ENCODE measurements at places on chromosomes 16 and 17.

DNA sequence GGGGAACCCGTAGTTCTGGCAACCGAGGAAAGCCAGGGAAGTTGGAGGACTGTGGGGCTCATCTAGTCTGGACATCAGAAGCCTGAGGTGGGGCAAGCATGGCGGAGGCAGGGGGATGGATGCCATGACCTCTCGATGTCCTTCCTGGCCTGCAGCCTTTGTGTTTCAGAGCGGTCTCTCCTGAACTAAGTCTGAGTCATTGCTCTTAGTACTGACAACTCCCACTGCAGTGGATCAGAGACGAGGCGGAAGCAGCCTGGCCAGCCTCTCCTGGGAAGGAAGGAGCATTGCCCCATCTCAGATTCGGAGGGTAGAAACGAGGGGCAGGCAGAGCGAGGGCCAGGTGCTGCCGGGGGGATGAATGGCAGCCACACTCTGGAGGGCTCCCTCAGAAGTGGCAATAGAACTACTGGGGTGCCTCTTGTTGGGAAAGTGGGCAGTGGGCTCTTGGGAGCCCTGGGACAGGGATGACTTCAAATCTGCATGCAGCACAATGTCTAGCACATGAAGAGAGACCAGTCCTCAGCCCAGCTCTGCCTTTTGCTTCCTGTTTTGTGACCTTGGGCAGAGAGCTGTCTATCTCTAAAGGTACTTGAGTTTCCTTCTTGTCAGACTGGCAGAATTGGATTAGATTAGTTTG is 3.6 kb upstream of the STAC2 start:
- no peak for DNase-seq

DNA sequence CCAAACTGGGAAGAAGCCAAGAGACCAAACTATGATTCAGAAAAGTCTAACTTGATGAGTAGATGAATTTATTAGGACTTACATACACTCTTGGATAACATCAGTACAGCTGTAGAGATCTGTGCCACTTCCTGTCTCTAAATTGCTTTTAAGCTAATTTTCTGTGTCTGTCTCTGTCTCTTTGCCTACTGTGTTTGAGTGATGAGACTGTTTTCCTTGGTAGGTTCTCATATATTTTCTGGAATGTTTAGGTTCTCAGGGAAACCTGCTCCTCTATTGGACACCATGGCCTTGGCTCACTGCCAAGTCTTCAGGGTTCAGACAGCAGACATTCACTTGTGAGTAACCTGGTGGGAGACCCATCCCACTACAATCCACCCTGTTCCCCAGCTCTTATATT is 103.5 kb upstream of the KIF2B start:
- no peak for DNase-seq

DNA sequence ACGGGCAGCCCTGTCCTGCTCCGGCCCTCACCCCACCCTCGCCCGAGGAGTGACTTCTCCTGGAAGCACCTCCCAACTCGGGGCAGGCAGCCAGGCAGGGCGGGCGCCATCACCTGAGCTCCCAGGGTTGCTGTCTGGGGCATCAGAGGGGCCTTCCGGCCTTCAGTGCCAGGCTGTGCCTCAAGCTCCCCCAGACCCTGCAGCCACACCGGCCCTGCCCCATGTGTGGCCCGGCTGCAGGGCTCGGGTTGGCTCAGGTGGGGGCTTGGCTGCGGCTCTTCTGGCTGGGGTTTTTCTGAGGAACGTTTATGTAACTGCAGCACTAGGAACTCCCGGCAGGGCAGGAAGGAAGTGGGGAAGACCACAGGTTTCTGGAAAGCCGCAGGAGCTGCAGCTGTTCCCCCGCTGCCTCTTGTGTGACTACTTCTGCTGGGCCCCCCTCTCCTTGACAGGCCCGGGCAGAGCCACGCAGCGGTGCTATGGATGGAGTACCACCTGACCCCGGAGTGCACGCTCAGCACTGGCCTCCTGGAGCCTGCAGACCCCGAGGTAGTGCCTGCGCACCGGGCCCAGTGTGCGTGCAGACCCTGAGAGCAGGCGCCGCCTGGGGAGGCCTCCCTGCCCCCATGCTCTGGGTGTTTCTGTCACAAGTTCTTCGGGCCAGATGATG is 45.6 kb downstream of the PRMT7 start:
- DNase-seq = peak; percentile 78

- no peak for DNase-seq
Measured at GRCh38 chr16:35506018-35506897, 2046.8 kb downstream of the TP53TG3F start.

GRCh38 chr16:18018376-18018775 is 318.2 kb downstream of the NPIPA8 start:
- DNase-seq = no peak

DNA sequence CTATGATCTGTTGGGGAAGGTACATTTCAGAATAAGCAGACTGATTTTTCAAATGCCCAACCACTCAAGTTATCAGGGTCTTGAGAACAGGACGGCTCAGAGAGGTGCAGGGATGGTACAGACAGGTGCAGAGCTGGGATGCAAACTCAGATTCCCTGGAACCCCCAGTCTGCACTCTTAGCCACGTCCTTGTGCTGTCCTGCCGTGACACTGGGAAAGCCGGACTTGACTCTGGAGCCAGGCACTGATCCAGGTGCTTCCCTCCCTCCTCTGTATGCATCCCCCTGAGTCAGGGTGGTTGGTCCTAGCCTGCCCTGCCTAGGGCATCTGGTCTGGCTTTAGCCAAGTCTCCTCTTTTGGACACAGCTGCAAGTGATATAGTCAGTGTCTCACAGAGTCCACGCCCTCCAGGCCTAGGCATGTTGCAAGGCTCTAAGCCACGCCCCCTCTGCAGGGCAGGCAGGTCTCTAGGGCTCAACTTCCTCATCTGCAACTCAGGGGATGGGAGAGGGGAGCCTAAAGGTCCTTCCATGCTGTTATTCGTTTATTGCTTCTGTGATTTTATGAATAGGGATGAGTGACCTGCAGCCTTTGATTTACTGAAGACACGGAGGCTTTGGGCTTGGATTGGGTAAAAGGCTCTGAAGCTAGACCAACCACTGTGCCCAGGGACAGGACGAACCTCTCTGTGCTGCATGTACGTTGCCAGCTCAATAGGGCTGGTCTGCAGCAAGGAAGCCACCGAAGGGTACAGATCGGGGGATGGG is 97.3 kb downstream of the SDK2 start:
- peak; percentile 12 for DNase-seq

DNA sequence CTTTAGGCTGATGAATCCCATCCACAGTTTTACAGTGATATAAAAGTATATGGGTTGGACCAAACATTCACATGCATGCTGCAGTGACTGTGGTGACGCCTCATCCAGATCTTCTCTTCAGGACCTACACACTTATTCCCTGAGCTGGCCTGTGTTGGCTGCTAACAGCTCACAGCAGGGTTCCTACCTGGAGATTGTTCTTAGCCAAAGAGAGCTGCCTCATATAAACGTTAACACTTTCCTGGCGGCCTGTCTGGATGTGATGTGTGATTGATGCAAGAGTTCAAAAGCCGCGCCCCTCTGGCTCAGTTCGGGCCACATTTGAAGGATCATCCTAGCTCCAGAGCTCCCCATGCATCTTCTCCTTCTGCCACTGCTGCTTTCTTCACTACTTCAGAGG is 93.0 kb upstream of the NETO2 start:
- no peak for DNase-seq

DNA sequence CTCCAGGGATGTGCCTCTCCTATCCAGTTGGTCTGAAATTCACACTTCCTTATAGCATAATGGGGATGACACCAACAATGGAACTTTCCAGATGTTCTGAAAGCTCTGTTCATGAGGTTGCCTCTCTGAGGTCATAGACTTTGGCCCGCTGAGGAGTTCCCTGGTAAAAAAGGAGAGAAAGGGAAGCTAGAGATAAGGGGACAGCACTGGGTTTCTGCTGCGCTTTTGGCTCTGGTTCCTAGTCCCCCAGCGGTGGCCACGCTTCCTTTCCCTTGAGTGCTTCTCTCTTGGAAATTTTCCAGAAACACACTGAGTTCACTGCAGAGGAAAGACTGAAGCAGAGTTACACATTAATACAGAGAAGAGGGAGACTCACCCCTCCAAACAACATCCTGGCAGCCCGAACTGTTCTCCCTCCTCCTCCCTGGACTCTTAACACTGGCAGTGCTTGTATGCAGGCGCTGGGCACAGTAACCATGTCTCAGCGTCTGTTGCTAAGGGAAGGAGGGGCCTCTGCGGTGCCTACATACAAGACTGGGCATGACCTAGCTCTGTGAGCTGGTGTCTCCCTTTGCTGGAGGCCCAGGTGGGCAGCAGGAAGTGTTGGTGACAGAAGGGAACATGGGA is at the start of gene DNAH3:
Gene DNAH3 (minus strand): TSS at position 472 of the 627 bp plus-strand sequence. CDS start 527 bp downstream, outside the sequence.
- no peak for DNase-seq

- no peak for DNase-seq
Measured at GRCh38 chr16:49560004-49560830, 186.6 kb downstream of the C16orf78 start.

DNA sequence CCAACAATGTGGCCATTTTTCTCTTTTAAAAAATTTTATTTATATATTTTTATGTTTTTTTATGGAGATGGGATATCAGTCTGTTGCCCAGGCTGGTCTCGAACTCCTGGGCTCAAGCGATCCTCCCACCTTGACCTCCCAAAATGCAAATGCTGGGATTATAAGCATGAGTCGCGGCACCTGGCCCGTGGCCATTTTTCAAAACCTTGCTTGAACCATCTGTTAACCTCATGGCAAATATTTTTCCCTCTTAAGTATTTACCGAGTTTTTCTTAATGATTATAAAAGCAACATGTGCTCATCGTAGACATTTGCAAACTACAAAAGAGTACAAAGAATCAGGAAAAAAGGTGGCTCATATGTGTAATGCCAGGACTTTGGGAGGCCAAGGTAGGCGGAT is 127.6 kb downstream of the ABCC6 start:
- no peak for DNase-seq

DNA sequence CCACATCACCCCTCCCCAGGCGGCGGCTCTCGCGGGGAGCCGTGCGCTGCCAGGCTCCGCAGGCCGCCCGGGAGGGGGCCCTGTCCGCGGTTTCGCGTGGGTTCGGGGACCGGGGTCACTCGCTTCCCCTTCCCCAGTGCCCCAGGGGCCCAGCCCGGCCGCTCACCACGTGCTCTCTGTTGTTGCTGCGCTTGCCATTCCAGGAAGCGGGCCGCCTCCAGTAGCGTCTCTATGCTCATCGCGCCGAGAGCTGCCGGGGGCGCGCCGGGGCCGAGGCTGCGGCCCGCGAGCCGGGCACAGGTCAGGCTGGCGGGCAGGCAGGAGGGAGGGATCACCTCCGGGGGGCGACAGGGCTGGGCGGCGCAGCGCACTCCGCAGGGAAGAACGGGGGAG is 390 bp downstream of the MNT start:
- DNase-seq = peak; percentile 42

DNA sequence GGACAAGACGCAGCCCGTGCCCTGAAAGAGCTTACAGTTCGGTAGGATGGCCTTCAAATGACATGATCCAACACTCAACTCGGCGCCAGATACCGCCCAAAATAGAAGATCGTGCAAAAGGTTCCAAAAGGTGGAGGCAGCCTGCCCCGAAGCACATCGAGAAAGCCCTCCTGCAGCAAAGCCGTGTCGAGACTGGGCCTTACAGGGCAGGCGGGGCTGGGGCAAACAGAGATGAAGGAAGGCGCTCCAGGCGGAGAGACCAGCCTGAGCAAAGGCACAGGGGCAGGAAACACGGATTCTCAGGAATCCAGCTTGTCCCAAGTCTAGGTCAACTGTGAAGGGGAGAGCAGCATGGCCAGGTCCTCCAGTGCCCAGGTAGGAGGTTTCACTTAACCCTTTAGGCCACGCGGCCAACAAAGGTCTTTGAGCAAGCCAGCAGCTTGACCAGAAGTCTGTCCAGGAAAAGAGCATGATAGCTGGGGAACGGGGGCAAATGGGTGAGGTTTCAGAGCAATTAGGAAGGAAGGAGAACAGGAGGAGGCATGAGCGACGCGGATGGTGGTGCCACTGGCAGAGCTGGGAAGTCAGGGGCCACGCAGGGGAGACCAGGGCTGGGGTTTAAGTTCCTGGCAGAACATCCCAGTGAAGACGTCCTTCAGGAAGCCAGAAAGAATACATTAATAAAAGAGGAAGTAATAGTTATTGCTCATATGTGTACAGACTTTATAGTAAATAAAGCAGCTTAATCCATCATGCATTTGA is 21.2 kb upstream of the EIF1 start:
- DNase-seq = no peak

DNA sequence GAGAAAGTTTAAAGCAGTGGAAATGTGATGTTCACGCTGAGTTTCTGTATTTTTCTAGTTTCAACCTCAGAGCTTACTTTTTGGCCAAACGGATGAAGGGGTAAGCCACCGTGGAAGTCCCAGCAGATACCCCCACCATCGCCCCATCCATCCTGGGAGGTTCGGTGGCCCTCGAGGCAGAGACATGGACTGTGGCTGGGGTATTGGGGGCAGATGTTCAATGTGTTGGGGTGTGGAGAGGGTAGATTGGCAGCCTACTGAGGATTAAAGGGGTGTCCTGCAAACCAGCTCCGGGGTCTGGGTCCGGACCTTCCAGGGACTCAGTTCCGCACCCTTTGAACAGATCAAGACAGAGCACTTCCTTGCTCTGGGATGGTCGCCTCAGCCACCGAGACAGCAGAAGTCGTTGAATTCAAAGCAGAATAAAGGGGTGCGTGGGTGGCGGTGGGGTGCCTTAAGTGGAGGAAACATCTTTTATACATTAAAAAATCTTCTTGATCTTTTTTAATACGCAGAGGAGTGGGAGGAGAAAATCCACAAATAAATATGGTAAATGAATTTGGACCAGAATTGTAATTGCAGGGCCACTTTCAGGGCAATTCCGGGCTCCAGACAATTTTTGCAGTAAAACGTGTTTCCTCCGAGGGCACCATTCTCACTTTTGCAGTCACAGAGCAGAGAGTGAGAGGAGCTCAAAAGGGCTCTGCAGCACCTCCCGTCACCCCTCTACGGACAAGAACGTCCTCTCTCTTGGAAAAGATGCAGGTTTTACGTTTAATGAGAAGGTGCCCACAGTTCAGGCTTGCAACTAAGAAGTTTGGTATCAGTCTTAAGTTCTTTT is 8.2 kb upstream of the CBX8 start:
- DNase-seq = no peak
